Astrocyte (in vitro differentiated cells and primary cell): ENCODE measurements at places on chromosomes 13 and 19. TPM values are rescaled to one million over a fixed set of nuclear protein-coding genes. Genes with fewer than 3 reads are reported as not detected.

- H3K27me3 ChIP-seq = no peaks in the 10 kb centered on the region
- no peaks in the 10 kb centered on the region for H3K4me1 ChIP-seq
- no peak for DNase-seq
- no peak overlapping the region for H3K4me3 ChIP-seq
- no peak overlapping the region for H3K27ac ChIP-seq
Observed at GRCh38 chr13:71797517-71797916, 69.5 kb downstream of the DACH1 start.

GRCh38 chr13:105679838-105680237 lies 855.6 kb downstream of the EFNB2 start:
- H3K4me3 ChIP-seq = no peak overlapping the region
- no peak for DNase-seq
- H3K27ac ChIP-seq = no peak overlapping the region
- H3K4me1 ChIP-seq = no peaks in the 10 kb centered on the region

DNA sequence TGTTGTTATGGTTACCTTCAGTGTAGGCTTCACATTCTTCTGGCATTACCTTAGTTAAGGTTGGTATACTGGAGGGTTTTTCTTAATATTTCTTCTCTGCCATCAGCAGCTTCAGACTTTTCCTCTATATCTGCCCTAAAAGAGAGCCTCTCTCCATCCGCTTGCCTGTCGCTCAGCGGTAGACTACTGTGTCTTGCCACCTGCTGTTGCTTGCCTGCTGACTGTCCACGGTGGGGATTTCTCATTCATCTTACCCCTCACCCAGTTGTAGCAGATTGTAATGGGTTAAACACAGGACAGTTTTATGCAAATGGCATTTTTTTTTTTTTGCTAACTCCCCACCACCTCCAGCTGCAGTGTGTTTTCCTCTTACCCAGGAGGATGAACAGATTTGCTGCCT lies 577.2 kb downstream of the SLITRK5 start:
- H3K4me1 ChIP-seq = no peaks in the 10 kb centered on the region
- H3K27ac ChIP-seq = no peak overlapping the region
- H3K36me3 ChIP-seq = no peaks in the 10 kb centered on the region
- no peaks in the 10 kb centered on the region for H3K27me3 ChIP-seq

The CEACAM1 gene
- 1.1 and 1.7 TPM in 2 replicates for total RNA-seq

The TMC4 gene
- 0.94 and 1.9 TPM in 2 replicates for total RNA-seq

The IGLON5 gene
- 5.4 and 6.6 TPM in 2 replicates for total RNA-seq
